ENCODE measurements at places on chromosomes 4 and X.

DNA sequence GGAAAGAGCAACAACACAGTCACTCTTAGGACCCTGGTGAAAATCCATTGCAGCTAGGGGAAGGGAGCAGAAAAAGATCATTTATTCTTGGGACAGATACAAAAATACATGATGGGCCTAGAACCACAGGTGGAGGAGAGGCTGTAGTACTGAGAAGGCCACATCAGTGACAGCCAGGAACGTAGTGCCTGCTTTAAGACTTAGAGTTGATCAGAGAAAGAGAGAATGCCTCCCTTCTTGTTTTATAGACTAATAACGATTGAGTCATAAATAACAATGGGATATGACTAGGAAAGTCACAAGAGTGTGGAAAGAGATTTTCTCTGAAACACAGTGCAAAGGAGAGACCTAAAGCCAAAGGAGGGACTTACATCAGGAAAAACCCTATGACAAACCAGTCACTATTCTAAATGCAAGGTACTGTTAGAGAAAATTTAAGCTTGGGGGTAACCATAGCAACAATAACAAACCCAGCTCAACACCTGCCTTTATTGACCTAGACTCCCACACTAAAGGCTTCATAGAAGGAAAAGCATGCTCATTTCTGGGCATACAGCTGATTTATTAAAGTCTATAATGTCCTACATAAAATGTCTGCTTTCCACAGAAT is 1015.0 kb upstream of the GRID2 start:
- DNase-seq, result no peak

GRCh38 chr4:171025343-171025742 is 787.9 kb upstream of the GALNTL6 start:
- DNase-seq, result no peak

GRCh38 chrX:131977619-131978018 is 45.5 kb upstream of the STK26 start:
- DNase-seq, result no peak

DNA sequence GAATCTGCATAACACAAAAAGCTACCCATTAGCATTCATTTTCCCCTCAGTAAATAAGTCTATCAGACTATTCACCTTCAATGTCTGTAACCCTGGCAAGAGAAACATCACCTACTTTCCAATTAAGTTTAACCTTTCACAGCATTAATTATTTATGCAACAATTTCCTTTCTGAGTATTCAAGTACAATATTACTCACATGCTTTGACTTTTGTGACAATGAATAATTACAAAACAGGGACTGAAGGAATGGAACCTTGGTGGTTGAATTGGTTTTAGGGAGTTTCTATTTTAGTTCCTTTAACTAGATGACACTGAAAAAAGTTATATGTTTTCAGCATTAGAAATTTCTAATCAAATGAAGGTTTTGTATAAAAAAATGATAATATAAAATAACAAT is 932.3 kb upstream of the EPHA5 start:
- DNase-seq, result no peak

- DNase-seq, result no peak
These were observed 128.2 kb downstream of the SLC7A11 start for GRCh38 chr4:138113819-138114400.
